Mesothelial cell of epicardium (in vitro differentiated cells): ENCODE measurements at places on chromosomes 5 and 9. TPM values are rescaled to one million over a fixed set of nuclear protein-coding genes. Genes with fewer than 3 reads are reported as not detected.

DNA sequence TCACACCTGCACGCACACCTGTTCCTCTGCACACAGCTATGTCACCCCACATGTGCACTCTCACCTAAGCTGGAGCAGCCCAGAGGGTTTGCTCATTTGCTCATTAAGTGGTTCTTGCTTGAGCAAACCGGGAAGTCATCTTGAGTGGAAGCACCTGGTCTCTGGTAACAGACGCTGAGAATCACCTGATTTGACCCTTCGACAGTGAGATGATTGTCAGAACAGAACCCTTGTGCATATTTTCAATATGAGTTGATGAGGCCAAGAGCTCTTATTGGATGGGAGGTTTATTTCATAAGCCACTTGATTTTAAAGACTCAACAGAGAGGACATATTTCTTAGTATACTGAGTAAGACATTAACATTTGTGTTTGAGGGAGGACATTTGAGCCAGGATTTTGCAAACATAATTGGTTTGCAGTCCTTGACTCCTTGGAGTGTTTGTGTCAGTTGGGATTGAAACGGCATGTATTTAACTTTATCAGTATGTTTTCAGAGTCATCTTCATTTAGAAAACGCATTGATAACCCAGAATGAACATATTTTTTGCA is 22.1 kb upstream of the LPCAT1 start:
- DNase-seq = no peak

DNA sequence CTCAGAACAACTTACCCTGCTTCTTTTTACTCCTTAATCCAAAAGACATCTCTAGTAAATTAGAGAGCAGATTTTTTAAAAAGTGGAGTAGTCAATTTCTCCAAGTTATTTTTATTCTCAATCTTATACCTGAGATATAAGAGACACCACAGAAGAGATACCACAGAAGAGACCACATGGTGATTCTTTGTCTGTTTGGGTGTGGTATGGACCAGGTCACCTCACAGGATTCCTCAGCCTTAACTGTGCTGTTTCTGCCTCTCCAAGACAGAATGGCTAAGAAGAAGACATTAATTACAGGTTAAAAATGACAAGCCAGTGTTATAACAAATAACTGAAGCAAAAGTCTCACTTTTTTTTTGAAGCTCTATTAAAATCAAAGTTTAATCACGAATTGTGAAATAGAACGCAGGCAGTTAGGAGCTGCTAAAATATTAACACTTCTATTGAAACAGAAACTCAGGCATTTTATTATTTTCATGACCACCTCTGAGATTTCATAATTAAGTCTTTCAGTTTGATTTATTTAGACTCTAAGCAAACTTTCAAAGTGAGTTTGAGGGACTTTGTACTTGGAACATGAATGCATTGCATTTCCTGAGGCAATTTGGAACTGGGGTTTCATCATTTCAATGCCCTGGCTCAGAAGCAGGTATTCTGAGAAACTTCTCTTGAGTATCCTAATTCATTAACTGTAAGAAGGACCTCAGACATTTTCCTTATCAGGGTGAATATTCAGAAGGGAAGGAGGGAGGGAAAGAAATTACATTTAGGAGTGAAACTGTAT is 280.7 kb downstream of the KCTD16 start:
- no peak for DNase-seq

DNA sequence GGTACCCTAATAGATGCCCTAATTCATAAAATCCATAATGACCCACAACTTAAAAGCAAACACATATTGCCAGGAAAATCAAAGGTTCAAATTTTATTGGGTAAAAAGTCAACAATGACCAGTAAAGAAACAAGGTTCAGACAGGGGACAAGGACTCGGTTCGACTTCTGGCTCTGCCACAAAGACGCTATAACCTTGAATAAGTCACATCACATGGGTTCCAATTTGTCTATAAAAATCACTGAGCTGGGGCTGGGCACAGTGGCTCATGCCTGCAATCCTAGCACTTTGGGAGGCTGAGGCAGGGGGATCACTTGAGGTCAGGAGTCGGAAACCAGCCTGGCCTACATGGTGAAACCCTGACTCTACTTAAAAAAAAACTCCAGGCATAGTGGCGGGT is 80.5 kb downstream of the SERINC5 start:
- no peak for DNase-seq

DNA sequence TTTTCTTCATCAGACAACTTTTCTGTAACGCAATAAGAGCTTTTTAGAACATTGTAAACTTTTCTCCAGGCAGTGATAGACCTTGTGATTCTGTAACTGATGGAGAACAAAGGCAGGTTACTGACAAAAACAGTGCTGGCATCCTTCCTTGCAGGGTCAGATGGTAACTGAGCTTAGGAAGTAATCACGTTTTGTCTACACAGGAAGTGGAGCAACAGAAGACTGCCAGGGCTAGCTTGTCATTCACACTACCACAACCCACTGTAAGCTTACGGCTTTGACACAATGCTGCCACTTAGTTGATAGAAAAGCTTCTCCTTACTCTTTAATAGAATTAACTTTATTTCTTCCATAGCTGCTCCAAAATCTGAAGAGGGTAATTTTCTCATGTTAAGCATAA is 46.8 kb downstream of the FBN2 start:
- DNase-seq = no peak

The SETD9 gene
- 13.1 to 15.6 TPM (median 15.2 TPM) in 3 replicates for total RNA-seq

The FAM221B gene
- 0.07 TPM in 1 of 3 replicates, not detected in the others for total RNA-seq

The CCDC152 gene
- not detected in 3 replicates for total RNA-seq

The PCDHB15 gene
- 2.2 to 2.4 TPM (median 2.3 TPM) in 3 replicates for total RNA-seq

The SCGB3A2 gene
- 0.49 TPM in 1 of 3 replicates, not detected in the others for total RNA-seq
